Brain microvascular endothelial cell (primary cell): ENCODE measurements at places on chromosomes 7 and 10.

GRCh38 chr10:35552650-35553342 is 52.3 kb upstream of the GJD4 start:
- DNase-seq, result no peak

GRCh38 chr10:29501692-29502091 is 133.1 kb downstream of the SVIL start:
- peak; percentile 89 for DNase-seq

DNA sequence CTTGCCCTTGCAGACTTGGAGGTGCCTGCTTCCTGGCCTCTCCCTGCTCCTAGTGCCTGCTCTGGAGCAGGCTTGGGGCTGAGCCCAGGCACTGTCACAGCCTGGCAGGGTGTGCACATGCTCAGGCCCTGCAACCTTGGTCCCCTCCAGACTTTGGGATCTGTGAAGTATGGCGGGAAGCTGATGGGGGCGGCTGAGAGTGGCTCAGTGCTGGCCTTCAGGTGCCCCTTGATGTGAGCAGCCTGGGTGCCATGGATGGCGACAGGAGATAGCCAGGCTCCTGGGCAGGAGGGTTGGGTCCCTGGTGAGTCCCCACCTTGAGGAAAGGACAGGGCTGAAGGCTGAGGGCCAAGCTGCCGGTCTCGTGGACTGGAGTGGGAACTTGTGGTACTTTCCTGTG is 700.4 kb upstream of the KCND2 start:
- DNase-seq, result no peak

DNA sequence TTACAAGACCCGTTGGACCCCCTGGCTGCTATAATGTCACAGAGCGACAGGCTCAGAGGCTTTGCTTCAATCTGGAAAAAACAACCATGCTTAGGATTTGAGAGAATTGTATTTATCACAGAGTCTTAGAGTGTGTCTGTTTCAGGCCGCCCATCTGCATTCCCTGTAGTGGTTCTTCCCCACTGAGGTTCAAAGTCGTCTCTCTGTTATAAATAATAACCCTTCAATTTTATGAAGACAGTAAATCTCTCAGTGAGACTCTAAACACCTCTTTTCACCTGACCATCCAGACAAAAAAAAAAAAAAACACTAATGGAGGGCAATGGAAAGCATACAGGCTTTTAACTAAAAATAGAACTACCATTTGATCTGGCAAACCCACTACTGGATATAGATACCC is 565.4 kb upstream of the AUTS2 start:
- DNase-seq, result no peak

GRCh38 chr10:130412317-130412716 is 276.1 kb downstream of the GLRX3 start:
- DNase-seq, result no peak

GRCh38 chr10:98131619-98132018 is 2.8 kb upstream of the R3HCC1L start:
- no peak for DNase-seq

GRCh38 chr7:19026888-19027287 is 90.5 kb downstream of the TWIST1 start:
- no peak for DNase-seq

DNA sequence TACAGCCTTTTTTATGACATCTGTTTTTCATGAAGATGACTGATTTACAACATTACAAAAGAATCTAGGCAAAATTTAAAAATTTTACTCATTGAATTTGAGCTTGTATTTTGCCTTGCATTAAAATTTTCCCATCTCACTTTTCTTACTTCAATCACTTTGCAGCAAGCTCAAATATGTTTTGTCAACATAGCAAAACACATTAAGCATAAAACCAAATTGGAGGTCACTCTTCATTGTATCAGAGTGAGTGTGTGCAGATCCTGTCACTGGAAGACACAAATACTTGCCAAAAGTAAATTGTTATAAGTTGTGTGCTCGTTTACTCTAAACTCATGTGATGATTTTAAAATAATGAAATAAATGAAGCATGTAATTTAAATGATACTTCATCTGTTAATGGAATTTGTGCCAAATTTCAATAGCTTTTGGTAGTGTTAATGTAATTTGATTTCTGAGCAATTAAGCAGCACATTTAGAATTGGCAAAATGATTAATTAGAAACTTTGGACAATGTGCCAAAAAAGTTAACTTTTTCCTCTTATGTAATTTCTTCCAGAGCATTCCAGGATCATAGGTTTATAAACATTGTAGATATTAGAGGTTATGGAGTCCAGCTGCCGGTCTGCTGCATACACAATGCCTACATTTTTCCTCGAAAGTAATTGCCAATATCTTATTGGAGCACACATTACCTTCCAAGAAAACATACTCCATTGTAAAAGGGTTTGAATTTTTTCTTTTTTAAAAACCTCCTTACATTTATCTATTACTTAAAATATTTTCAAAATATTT is 1078.2 kb upstream of the LRRTM3 start:
- DNase-seq, result no peak

DNA sequence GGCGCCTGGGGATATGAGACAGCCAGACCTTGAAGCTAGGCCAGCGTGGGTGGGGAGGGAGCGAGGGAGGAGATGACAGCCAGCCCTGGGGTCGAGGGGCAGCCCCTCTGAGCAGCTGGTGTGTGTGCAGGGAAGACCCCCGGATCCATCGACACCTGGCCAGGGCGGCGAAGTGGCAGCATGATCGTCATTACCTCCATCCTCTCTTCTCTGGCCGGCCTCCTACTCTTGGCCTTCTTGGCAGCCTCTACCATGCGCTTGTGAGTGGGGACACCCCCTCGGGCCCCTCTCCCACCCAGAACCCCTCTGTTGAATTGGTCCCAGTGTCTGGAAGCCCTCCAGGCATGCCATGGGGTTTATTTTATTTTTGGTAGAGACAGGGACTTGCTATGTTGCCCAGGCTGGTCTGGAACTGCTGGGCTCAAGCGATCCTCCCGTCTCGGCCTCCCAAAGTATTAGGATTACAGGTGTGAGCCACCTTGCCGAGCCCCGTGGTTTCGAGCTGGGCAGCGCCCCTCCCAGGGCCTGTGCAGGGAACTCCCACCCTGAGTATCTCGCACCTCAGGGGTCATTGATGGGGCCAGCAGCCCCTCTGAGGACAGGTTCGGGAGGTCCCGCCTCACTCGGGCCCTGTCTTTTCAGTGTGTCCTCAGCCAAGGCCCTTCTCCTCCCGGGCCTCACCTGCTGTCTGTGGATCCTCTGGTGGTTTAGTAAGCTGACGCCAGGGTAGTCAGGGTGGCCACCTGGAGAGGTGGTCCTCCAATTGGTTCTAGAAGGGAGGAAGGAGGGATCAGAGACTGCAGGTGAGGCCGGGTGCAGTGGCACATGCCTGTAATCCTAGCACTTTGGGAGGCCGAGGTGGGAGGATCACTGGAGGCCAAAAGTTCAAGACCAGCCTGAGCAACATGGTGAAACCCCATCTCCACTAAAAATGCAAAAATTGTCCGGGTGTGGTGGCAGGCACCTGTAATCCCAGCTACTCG is 3.8 kb downstream of the UPK3B start:
- no peak for DNase-seq

DNA sequence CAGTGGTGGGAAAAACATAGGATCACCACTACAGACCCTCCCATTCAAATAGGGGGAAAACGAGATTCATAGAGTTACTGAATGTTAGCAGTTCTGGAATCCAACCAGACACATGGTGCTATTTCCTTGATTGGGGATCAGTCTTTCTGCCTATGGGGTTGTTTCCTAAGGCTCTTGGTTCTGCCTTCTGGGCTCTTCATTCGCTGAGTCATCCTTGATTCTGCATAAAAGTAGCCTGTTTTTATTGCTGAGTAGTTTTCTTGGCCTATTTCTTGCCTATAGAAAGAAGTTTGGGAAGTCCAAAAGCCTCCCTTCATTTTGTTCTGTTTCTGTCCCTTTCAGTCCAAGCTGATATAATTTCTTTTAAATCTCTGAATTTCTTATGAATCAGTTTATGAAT is 99.3 kb upstream of the OIT3 start:
- DNase-seq, result no peak

DNA sequence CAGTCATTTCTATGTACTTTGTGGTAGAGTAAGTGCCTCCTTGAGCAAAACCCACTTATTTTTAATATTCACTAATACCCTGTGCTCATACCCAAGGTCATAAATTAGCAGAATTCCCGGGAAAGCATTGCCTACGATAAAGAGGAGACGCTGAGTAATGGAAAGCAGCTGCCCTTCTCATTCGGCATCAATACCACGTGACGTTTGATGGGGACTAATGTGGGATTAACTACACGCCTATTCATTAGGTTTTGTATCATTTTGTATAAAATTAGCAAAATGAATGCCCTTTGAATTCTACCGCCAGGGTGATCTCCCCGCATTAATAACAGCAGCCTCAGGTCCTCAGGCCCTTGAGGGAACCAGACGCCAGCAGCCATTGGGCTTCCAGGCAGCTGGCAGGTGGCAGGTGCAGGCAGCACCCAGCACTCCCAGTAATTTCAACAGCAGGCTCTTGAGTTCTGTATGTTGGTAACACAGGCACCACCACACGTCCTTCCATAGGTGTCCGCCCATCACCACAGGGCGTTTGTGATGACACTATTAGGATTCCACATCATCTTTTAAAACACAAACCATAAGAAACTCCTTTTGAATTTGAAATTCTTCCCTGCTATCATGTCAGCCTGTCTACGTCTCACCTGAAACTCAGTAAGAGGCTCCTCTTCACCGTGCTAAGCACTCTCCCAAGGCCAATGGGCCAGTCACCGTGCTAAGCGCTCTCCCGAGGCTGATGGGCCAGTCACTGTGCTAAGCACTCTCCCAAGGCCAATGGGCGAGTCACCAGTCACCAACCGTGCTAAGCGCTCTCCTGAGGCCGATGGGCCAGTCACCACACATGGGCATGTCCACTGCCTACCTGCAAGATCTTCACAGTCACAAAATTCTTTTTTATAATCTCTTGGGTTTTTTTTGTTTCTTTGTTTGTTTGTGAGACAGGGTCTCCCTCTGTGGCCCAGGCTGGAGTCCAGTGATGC is 509.4 kb downstream of the PTPRN2 start:
- no peak for DNase-seq

DNA sequence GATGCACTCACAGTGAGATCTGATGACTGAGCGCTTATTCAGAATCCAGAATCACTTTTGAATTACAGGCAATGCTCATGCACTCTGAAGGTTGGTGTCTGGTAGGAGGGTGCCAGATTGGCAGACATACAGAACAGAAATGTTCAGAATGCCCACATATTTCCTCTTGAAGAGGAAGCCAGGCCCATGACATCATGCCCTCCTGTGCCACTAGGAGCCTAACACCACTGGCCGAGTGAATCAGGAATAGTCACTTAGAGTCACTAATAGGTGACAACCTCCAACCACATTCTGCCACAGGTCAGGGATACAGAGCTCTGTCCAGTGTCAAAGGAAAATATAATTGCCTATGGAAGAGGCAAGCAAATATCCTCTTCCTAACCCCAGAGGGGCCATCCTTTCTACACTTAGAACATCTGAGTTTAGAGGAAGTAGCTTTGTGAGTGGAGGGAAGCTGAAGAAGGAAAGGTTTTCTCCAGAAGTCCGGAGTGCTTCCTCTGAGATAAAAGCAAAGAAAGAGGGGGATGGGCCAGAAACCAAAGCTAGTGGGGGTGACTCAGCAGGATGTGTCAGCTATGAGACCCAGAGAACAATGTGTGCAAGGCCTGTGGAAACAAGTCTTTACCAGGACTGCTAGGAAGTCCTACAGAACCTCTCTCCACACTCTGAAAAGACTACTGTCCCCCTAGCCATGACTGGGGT is 838.8 kb downstream of the GRID1 start:
- peak; percentile 53 for DNase-seq

DNA sequence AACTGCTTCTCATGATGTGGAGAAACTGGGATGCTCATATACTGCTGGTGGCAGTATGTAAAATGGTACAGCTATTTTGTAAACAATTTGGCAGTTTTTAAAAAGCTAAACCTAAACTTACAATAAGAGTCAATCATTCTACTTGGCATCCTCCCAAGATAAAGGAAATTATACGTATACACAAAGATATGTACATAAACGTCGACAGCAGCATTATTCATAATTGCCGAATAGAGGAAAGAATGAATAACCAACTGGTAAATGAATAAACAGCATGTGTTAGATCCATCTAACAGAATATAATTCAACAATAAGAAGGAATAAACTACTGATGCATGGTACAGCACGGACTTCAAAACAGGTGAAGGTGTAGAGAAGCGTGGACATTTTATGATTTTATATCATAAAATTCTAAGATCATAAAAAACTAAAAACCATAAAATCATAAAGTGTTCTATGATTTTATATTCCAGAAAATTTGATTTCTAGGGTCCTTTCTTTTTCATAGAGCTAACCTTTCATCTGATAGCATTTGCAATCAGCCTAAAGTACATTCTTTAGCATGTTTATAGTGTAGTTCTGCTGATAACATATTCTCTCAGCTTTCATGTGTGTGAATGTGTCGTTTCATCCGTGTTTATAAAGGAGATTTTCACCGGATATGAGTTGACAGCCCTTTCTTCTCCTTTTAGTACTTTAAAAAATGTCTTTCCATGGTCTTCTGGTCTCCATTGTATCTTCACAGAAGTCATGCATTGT is 261.5 kb downstream of the DIP2C start:
- DNase-seq, result no peak

- DNase-seq, result no peak
Observed at GRCh38 chr7:157596471-157596870, 259.7 kb downstream of the DNAJB6 start.

DNA sequence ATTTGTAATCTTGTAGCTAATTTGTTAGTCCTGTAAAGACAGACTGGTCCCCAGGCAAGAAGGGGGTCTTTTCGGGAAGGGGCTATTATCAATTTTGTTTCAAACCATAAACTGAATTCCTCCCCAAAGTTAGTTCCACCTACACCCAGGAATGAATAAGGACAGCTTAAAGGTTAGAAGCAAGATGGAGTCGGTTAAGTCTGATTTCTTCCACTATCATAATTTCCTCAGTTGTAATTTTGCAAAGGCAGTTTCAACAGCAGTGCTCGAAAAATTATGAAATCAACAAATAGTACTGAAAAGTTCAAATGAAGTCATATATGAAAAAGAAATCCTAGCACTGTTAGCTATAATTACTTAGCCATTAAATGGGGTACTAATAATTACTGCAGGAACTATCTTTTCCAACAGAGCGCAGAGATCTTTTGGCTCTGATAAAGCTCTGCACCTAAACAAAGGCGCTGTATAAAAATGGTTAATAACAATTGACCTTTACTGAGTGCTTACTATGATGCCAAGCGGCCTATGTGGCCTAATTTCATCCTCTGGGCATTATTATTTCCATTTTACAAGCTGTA is 756 bp upstream of the SEC24C start:
- DNase-seq, result no peak

DNA sequence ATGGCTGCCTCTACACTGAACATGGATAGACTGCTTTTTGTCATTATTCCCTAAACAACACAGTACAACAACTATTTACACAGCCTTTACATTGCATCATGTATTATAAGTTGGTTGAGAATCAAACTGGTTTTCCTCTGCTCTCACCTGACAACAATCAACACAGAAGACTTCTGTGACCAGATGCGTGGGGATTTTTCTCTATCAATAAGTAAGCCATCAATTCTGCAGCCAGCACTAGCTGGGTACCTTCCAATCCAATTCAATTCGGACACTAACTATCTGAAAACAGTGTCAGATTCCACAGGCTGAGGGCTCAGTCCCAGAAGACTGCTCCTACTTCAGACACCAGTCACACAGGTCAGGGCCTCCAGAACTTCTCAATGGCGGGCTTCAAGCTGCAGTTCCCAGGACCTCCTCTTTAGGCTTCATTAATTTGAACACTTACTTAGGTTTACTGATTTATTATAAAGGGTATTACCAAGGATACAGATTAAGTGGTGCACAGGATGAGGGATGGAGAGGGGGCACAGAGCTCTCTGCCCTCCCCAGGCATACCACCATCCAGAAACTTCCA is 36.4 kb upstream of the ASL start:
- no peak for DNase-seq

- no peak for DNase-seq
Observed at GRCh38 chr7:39027491-39027890, 49.8 kb downstream of the POU6F2 start.
